RWPE1 (cell line): ENCODE measurements at places on chromosomes 3 and 15.
A peak's percentile ranks its signal among the peaks of the same experiment; 100 is the strongest.

GRCh38 chr3:184016169-184016570 is 1.5 kb downstream of the ABCC5 start:
- DNase-seq, result no peak

DNA sequence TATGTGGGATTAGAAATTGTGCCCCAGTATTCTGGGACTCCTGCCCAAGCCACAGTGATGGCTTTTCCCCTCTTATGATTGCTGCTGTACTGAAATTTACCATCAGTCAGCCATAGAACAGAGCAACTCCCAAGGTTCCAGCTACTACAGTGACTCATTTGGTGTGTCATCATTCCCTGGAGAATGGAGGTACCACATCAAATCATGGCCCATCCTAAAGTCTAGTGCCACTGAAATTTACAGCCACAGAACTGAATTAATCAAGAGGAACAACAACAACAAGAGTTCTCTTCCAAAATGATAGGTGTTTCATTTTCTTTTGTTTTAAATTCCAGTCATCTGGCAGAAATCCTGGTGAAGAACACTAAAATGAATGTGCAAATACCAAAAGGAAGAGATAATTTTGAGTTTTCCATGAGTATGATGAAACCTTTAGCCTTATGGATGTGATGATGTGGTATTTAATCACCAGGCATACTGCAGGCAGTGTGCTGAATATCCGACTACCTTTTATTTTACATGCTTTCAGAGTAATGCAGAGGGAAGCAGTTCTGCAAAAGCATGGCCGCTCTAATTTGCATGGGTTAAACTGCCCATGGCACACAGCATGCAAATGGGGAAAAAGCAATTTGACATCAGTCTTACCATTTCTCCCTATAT is 75.6 kb upstream of the SLC2A2 start:
- peak; percentile 45 for DNase-seq

DNA sequence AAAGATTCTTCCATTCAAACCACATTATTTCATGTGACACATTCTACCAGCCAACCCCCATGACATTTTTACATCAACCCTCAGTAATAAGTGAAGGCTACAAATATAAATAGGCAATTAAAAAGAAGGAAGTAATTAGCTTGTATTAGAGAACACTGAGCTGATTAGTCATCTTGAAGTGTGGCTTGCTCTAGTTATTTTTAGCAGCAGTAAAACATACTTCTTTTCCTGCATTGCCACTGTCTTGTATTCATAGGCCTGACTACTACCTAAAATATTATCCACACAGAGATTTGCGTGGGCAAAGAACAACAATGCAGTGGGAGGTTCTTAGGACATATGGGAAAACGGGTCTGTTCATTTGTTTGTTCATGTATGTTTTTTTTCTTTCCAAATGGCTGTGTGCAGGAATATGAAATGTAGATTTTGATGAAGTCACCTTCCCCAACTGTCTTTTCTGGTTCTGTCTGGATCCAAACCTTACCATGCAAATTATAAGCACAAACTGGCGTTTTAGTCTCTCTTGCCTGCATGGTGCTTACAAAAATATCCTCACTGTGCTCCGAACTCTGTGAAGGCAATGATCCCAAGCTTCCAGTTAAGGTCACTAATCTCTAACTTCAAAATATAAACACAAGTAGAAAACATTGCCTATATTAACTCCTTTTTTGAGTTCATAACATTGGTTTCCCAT is 31.5 kb upstream of the TM4SF4 start:
- DNase-seq, result peak; percentile 18

DNA sequence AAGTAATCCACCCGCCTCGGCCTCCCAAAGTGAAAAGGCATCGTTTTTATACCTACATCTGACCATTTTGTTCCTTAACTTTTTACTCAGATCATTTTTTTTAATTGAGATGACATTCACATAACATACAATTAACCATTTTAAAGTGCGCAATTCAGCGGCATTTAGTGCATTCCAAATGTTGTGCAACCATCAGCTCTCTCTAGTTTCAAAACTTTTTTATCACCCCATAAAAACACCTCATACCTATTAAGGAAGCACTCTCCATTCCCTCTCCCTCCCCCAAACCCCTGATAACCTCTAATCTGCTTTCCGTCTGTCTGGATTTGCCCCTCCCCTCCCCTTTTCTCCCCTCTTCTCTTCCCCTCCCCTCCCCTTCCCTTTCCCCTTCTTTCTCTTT is 310.1 kb downstream of the UACA start:
- no peak for DNase-seq

- DNase-seq, result no peak
Observed at GRCh38 chr3:143121241-143122088, 1.9 kb downstream of the CHST2 start.

GRCh38 chr3:6770397-6770690 is 90.6 kb upstream of the GRM7 start:
- DNase-seq, result no peak

DNA sequence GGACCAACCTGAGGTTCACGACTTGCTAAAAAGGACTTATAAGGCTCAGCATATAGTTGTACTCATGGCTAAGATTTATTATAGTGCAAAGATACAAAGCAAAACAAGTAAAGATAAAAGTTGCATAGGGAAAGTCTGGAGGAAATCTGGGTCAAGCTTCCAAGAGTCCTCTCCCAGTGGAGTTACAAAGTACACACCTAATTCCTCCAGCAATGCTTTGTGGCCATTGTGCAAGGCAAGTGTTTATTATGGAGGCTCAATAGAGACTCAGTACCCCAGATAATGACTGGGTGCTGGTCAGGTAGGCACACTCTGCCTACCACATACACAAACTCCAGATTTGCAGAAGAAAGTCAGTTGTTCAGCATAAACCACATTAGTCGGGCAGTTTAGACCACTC is 22.9 kb downstream of the LNP1 start:
- no peak for DNase-seq
